ENCODE measurements at places on chromosomes 11 and 22. TPM values are rescaled to one million over a fixed set of nuclear protein-coding genes. Genes with fewer than 3 reads are reported as not detected.

Gene PHOX2A
- not detected for total RNA-seq

Gene GTSE1
- not detected for total RNA-seq

Gene THY1
- 7.3 TPM for total RNA-seq

Gene TSSK2
- total RNA-seq = under 0.01 TPM

Gene KIF18A
- total RNA-seq = 7.1 TPM

Gene OR8B3
- not detected for total RNA-seq

Gene AGBL2
- total RNA-seq = 0.70 TPM

Gene OVOL1
- not detected for total RNA-seq

Gene SHANK2
- 0.30 TPM for total RNA-seq

Gene SLC6A5
- not detected for total RNA-seq

Gene APOA1
- total RNA-seq = 1.1 TPM

Gene ATXN10
- 119 TPM for total RNA-seq

Gene FOXR1
- not detected for total RNA-seq

Gene DGCR6
- 0.53 TPM for total RNA-seq

Gene GAL
- total RNA-seq = 0.23 TPM

Gene NR1H3
- 15.5 TPM for total RNA-seq

Gene EXPH5
- total RNA-seq = 0.08 TPM

Gene GALNT18
- total RNA-seq = 1.2 TPM

Gene RASSF7
- total RNA-seq = 1.4 TPM

Gene OR2AG2
- 0.08 TPM for total RNA-seq

Gene OTOG
- not detected for total RNA-seq

Gene DYNC2H1
- 14.4 TPM for total RNA-seq

Gene KRTAP5-7
- total RNA-seq = not detected

Gene CRYBA4
- not detected for total RNA-seq

Gene CALCA
- total RNA-seq = not detected

Gene ASCL2
- total RNA-seq = not detected

Gene CCDC81
- total RNA-seq = under 0.01 TPM

All from smooth muscle cell of the coronary artery (primary cell).